ENCODE measurements at places on chromosomes 7 and 10.

DNA sequence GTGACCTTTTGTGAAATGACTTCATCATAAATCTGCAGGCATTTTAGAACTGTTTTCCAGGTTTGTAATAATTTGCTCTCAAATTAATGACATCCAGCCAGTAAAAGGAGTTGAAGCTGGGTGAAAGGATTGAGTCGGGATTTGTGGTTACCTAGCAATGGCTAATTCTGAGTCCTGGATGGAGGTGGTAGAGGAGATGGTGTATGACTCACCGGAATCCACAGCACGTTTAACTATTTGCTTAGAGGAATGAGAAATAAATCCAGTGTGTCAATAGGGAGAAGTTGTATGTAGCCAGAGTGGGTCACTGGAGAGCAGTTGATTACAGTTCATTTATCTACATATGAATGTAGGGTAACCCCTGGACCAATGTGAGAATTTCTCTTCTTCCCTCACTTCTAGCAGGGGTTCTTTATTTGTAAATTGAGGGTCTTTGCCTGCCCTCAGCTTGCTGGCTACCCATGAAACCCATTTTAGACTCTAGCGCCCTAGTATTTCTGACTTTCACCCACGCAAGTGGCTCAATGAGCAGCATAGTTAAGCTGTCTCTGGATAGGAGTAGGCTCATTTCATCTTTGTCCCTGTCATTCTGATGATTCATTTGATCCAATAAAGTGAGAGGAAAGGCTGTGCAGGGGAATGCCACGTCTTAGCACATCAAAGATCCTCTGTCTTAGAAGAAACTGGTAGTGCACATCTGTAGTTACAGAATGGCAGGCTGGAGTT, 547.8 kb downstream of the SORCS3 start:
- no peak for DNase-seq

- peak; percentile 90 for DNase-seq
These were observed 43.4 kb downstream of the BPGM start for GRCh38 chr7:134690016-134690415.

DNA sequence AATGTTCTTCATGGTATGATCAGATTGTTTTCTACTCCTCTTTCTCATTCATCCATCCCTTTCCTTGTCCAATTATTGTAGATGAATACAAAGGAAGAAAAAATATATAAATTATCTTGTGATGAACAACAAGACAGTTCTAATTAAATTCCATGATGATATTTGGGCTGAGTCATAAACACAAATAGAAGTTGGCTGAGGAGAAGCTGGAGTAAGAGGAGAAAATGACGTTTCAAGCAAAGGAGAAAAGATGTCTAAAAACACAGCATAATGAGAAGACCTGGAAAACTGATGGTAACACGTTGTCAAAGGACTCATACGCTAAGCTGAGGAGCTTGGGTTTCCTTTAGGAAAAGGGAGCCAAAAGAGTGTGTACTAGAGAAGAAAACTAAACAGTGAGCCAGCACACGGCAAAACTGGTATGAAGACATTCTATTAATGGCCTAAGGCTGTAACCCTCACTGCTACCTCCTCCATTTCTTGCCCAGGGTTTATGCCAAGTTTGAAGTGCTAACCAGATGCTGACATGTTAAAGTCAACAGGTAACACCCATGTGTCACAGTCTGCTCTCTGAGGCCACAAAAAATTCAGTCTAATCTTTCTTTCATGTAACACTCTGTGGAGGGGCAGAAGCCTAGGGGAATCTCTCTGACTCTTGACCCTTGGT, 26.1 kb downstream of the ZFAND4 start:
- DNase-seq: no peak

GRCh38 chr10:17228091-17229015, at the start of gene VIM:
Gene VIM, plus strand, starts transcription at chr10:17228241. Its CDS starts 1,182 bp downstream, at chr10:17229423.
- no peak for DNase-seq

DNA sequence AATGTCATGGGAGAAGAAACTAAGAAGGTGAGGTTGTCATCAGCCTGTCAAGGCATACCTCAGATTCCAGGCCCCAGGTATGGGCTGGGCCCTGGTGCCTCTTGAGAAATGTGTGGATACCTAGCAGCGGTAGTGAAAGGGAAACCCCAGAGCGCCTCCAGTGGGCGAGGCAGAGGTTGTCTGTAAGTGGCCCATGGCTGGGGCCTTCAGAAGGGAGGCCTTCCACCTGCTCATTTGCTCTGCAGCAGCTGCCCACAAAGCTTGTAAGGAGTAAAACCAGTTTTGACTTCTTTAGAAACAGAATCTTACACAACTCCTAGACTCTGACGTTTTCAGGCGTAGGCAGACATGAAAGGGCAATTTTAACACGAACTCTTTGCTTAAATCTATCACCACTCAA, 509.9 kb downstream of the PARD3 start:
- DNase-seq: no peak

GRCh38 chr7:7257899-7258692, 75.8 kb downstream of the C1GALT1 start:
- peak; percentile 78 for DNase-seq

- DNase-seq: no peak
These were observed 52.0 kb upstream of the SMNDC1 start for GRCh38 chr10:110356628-110357245.

GRCh38 chr10:123139521-123140163, 3.9 kb downstream of the HMX3 start:
- DNase-seq: no peak
